ENCODE measurements at places on chromosomes 16 and 17.

DNA sequence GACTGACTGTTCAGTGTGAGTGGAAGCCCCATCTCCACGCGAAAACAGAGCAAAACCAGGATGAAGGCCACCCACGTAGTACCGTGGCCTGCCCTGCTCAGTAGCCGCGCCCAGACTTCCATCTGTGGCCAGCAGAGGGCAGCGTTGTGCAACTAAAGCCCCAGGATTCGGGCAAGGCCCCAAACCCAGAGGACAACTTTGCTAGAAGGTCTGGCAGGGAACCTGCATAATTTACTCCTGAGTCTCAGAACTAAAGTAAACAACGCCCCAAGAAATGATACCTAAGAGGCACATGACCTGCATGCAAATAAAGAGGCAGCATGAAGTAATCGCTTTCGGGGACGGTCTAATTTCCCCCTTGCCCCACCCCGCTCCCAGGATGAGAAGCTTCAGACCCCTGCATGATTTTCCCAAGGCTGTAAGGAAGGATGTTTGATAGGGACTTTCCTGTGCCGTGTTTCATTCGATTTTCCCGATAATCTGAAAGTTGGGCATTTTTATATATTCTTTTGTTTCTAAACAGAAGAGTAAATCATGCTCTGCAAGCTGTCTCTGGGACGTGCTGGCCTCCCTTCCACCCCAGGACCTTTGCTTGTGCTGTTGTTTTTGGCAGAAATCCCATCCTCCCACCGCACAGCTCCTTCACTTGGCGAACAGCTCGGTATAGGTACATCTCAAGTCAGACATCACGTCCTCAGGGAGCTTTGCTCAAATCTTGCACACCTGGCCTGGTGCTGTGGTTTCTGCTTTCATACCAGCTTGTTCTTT, 18.6 kb downstream of the HSBP1 start:
- peak; percentile 68 for DNase-seq

DNA sequence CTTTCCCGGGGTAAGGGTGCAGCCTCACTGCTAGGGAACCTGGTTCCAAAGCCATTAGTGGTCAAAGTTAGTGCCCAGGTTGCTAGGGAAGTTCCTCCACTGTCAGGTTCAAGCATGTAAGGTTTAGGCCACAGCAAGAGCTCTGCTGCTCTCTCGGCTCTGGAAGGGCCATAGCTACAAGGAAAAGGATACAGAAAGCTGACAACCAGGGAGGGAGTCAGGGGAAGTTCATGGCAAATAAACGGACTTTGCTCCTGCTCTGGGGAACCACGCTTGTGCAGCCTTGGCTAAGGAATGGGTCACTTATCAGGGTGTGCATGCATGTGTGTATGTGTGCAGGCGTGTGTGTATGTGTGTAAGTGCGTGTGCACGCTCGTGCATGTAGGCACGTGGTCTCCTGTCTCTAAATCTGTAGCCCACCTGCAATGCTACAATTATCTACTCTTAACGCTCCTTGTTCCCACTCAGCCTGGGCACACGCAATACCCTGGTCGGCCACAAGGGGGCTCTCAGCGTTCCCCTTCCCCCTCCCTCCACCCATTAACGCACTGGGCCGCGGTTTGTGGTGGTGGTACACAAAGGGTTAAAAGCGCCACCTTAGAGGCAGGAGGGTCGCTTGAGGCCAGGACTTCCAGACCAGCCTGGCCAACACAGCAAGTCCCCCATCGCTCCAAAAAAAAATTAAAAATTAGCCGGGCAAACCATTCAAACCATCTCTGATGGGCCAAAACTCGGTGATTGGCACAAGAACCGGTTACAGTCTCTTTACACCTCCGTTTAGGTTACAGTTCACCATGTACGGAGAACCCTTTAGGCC, 48.4 kb upstream of the KDM8 start:
- DNase-seq, result peak; percentile 58

DNA sequence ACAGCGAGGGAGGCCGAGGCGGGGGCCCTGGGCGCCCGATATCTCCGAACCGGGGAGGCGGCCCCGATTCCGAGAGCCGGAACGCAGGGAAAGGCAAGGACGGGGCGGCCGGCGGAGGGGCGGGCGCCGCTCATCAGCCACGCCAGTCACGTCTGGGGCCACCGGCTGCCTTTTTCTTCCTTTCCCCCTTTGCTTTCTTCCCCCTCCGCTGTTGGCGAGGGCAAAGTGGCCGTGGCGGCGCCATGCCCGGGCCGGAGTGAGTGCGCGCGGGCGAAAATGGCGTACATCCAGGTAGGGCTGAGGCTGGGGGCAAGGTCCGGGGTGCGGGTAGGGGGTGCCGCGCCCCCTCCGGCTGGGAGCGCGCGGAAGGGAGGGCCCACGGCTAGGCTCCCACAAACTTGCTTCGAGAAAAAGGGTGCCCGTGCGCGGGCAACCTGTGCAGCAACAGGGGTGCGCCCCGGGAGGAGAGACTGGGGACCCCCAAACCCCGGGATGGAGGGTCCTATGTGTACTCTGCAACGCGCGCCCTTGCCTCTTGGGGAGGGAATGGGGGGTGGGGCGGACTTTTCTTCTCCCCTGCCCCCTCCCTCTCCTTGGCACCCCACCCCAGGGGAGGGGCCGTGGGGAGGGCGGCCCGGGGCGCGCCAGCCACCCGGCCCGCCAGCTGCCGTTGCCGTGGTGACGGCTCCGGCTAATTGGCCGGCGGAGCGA, 486 bp downstream of the SYT17 start:
- no peak for DNase-seq

- DNase-seq, result no peak
These were observed 4.1 kb downstream of the CALCOCO2 start for GRCh38 chr17:48834973-48835372.

DNA sequence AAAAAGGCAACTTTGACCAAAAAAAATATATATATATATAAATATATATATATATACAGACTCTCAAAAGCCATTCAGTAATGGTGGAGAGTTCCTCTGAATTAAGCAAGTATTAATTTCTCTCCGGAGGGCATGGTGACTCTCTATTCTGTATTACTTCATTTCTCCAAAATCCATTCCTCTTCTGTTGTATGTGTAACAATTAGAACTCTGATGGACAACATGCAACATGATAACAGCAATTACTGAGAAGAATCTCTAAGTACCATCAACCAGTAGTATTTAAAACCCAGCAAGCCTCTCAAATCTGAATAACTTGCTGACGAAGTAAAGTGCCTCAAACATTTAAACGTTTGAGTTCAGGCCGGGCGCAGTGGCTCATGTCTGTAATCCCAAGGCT, 2.3 kb downstream of the GRB2 start:
- DNase-seq, result no peak

DNA sequence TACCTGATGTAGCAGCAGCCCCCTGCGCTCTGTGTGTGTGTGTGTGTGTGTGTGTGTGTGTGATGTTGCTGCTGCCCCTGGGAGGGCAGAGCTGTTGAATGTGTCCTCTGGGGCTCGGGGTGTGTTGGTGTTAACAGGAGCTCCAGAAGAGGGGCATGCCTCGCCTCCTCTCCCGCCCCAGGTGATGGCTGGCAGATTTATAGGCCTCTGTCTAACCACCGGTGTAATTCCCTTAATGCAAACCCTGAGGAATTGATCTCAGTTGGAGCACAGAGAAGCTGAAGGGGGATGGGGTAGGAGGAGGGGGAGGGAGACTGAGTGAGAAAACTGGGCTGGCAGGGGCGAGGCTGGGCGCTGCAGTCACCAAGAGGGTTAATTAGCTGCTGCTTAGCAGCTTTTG, 10.0 kb downstream of the CACNA1G start:
- DNase-seq, result no peak

DNA sequence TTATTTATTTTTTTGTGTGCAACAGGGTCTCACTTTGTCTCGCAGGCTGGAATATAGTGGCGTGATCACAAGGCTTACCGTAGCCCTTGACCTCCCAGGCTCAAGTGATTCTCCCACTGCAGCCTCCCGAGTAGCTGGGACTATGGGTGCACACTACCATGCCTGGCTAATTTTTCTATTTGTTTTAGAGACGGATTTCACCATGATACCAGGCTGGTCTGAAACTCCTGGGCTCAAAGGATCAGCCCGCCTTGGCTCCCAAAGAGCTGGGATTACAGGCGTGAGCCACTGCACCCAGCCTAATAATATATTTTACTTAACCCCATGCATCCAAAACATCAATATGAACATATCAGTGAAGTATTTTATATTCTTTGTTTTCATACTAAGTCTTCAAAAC, 2.0 kb downstream of the CCDC200 start:
- DNase-seq, result no peak

- DNase-seq, result no peak
These were observed 25.6 kb downstream of the ABCC3 start for GRCh38 chr17:50660042-50660886.

- DNase-seq, result peak; percentile 68
These were observed 2.4 kb upstream of the USP36 start for GRCh38 chr17:78842881-78843565.

- DNase-seq, result no peak
These were observed 597.0 kb upstream of the RBFOX1 start for GRCh38 chr16:6735631-6736030.

- DNase-seq, result peak; percentile 7
These were observed 19.6 kb downstream of the MGAT5B start for GRCh38 chr17:76887802-76888201.

DNA sequence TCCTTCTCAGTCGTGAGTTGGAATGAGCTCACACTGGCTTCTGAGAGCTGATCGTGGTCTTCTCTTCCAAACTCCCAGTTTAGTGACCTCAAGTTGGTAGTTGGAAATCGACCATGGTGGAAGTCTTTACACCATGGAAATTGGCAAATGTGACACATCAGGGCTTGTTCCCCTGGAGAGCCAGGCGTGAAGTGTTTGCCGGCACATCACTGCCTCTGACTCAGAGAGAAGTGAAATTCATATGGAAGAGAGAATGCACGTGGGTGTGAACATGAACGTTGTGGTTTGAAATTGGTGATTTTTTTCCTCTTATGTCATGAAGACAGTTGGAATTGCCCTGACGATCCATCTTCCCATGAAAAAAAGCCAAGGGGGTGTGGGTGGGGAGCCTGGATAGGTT, 47.4 kb downstream of the AXIN2 start:
- DNase-seq, result no peak

GRCh38 chr16:57530522-57531252, 5.7 kb downstream of the CCDC102A start:
- DNase-seq, result no peak

DNA sequence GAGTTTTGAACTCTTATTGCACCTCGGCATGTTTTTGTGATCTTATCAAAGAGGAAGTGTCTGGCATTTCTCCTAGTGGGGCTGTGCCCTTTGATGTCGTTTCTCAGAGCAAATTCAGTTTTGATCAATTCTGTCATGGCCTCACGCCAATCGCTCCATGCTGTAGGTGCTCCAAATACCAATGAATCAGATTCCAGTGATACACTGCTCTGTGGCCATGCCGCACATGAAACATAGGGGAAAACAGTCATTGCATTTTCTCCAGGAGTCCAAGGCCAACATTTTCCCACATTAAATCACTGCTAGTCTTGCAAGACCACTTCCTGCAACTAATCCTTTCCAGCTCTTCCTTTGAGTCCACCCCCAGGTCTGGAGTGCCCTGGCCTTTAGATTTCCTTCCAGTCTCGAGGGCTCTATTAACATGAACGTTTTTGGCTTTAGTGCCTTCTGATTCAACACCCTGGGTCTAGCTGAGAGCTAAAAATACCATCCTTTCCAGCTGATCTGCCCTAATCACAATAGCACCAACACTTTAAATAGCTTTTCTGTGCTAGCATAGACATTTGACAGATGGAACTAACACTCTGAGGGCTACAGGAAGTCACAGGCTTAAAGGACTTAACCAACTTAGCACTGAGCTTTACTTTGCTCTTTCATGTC, 18.2 kb upstream of the RASL10B start:
- DNase-seq, result no peak

DNA sequence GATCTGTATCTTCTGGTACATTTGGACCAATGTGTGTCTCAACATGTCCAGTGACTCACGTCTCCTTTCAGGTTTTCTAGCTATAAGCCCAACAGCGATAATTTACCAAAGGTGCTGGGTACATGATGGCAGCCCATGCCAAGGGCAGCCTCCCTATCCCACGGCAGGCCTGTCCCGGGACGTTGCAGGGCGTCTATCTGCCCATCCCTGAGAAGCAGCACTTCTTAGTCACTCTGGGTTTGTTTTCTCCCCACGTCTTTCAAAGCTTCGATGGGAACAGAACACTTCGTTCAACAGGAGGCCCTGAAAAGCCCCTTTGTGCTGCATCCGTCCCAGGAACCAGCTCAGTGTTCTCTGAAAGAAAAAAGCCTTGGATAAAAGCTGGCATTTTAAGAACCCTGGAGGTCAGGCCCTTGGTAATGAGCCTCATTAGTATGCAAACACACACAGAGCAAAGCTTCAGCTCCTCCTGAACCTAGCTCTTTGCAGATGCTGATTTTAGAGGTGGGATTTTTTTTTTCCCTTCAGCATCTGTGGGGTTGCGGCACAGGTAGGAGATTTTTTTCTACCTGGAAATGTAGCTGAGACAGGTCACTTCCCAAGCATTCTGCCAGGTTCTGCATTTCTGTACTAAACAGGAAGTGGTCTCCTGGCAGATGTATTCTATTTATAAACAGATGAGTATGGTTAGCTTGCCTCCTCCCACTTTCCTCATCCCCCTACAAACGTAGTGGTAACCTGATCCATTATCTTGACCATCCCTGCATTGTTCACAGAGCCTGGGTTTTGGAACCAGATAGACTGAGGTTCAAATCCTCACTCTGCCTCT, 17.5 kb upstream of the MT4 start:
- no peak for DNase-seq

GRCh38 chr17:18045691-18046350, 6.6 kb downstream of the GID4 start:
- DNase-seq, result no peak

DNA sequence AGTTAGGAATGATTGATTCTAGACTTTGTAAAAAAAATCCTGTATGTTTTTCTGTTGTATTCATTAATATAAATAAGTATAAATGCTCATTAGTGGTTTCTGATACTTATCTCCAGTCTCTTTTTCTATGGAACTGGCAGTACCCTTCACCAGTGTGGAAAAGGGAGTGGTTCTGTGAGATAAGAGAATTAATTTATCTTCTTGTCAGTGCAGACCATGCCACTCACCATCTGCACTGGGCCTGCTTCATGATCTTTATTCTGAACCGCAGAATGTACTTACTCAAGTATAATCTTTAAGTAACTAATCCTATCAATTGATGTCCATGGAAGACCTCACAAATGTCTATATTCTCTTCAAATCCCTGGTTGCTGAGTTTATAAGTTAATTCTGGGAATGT, 836.1 kb upstream of the CDH8 start:
- no peak for DNase-seq

DNA sequence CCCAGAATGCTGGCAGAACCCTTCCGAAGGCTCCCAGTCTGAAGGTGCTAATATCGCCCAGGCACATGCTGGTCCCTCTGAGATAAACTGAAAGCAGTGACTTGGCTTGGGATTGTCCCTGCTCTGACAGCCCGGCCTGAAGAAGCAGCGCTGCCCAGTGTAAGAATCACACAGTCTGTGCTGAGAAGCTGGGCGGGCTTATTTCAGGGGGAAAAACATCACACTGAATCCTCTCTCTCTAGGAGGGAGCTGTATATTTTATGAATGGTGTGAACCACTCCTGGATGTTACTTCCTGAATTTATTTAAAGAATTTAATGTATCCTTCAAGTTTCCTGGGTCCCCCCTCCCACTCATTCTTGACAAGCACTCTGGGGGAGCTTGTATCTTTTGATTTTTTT, 36.3 kb downstream of the GAS7 start:
- no peak for DNase-seq

Data from hematopoietic multipotent progenitor cell treated with erythropoietin and hydrocortisone succinate and interleukin-3 and kit ligand, for 17 days (in vitro differentiated cells).